ENCODE measurements at places on chromosomes 1 and 21. TPM values are rescaled to one million over a fixed set of nuclear protein-coding genes. Genes with fewer than 3 reads are reported as not detected.

Gene RYR2
- 487 TPM for total RNA-seq

DNA sequence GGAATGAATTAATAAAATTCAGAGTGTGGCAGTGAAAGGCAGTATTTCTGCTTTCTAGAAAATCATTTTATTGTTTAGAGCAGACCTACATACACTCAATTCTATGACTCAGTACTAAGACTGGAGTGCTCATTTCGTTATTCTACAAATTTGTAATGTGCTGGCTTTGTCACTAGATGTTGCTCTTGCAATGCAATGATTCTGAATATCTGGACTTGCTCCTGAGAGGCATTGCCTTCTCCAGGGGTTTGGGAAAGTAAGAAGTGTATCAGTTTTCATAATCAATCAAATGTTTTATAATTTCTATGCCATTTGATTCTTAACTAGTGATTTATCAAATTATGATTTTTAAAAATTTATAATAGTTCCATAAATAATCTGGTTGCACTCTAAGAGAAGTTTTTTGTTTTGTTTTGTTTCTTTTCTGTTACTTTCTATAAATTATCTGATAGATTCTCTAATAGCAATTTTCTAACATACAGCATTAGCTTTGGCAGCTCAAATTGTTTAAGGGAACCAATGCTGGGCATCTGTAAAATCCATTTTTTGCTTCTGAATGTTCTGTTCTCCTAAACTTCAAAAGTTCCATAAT, 280.5 kb upstream of the SGIP1 start:
- no peak for DNase-seq

Gene FLG2
- total RNA-seq: not detected

- DNase-seq: no peak
These were observed 19.5 kb downstream of the XKR8 start for GRCh38 chr1:27979151-27979858.

DNA sequence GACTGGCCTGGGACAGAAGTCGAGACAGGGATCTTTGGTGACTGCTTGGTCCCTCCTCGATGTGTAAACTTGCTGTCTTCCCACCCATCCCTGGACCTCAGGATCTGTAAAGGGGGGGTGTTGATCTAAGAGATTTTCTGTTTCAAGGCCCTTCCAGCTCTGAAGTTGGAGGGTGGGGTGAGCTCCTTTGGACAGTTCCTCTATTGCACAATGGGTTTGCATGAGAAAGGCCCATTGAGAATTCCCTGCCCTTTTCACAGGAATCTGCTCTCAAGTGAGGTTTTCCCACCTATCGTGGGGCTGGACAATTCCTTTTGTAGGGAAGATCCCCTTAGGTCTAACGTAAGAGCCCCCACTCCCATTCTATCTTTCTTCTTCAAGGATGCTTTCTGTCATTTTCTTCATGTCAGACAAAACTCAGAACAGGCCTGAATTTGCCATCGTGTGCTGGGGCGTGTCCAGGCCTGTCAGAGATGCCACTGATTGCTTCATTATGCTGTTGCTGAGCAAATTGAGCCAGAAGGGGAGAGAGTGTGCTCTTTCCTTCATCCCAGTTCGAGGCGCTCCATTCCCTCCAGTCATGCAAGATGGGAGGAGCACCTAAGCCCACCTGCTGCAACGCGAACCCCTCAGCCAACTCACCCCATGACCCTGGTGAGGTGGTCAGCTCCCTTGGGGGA, 149.9 kb upstream of the IGSF21 start:
- DNase-seq: no peak

- DNase-seq: peak; percentile 79
These were observed at the start of gene ADGRL4 for GRCh38 chr1:79006564-79006963. TSS of gene ADGRL4 (minus strand) at chr1:79006730. CDS start at chr1:79006654, 76 bp downstream.

- DNase-seq: no peak
These were observed 104.2 kb downstream of the ATP6V1G3 start for GRCh38 chr1:198436276-198436675.

Gene GUCA2B
- total RNA-seq: not detected

Gene ZNF648
- not detected for total RNA-seq

DNA sequence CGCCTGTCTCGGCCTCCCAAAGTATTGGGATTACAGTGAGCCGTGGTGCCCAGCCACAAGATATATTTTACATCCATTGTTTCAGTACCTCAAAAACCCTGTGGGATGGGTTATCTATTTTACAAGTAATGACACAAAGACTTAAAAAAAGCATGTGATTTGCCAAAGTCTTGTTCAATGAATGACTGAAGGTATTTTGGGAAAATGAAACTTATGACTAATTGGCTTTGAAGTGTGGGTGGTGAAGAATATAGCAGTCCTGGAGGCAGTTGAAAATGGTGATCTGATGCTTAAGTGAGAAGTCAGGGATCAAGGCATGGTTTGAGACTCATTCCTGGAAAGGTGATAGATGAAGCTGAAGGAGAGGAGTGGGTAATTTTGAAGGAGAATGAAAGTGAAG, 3.0 kb downstream of the SWT1 start:
- no peak for DNase-seq

DNA sequence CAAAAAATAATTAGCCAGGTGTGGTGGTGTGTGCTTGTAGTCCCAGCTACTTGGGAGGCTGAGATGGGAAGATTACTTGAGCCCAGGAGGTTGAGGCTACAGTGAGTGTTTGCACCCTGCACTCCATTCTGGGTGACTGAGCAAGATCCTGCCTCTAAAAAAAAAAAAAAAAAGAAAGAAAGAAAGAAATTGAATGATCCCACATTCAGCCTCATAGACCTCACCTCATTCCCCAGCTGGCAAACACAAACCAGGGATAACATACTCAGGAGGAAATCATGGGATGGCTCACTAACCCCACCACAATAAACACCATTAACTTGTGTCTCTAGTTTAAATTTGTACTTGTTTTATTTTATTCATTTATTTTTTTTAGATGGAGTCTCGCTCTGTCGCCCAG, 8.5 kb downstream of the ENSA start:
- no peak for DNase-seq

- DNase-seq: no peak
These were observed 36.2 kb upstream of the EDEM3 start for GRCh38 chr1:184790642-184791549.

Gene CD52
- 5.6 TPM for total RNA-seq

Gene DCST1
- not detected for total RNA-seq

DNA sequence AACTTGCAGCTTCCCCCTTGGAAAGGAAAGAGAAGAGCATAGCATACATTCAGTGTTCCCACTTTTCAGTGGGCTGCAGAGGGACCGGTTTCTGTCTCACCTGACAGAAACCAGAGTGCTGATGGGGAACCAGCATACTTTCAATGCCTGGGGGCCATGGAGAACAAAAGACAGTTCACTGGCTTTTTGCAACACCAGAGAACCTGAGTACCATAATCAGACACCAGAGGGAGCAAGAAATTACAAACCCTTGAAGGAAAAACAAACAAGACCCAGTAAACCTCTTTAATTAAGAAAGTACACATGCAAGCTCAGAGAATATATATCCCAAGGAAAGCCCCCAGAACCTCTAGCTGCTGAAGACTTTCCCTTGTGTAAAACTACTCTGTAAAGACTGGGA, 51.1 kb downstream of the CSMD2 start:
- no peak for DNase-seq

Gene SLAMF1
- 0.31 TPM for total RNA-seq

DNA sequence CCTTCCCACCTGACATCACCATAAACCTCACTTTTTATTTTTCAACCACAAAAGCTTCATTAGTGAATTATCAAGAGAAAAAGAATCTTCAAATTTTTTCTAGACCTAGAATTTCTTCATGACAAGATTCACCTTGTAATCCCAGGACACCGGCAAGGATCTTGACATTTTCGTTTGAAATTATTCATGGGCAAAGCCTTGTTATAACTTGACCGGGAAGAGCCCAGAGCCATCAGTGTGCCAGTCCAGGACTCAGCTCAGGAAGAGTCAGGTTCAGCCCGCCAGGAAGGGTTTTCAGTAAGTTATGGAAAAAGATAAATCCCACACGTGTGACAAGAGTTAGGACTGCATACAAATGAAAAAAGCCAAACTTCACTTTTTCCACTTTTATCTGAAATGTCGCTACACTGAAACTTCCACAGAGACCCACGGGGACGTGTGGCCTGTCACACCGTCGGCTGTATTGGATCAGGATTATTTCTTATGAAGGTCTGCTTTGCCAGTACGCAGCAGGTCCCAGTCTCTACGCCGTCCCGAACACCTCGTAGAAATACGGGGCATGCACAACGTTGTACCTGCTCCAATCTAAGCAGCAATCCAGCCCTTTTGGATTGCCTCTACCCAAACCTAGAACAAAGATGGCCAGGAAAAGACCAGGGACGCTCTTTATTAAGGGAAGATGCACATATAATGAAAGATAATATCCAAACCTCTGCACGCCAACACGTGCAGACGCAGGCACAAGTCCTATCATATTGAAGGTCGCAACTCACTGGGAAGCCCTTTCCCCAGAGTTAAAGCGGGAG, 916 bp downstream of the F3 start:
- no peak for DNase-seq

- no peak for DNase-seq
These were observed 801 bp downstream of the RPS6KC1 start for GRCh38 chr1:213051881-213052202.

- no peak for DNase-seq
These were observed 389 bp downstream of the SEMA6C start for GRCh38 chr1:151146072-151146411.

- DNase-seq: no peak
These were observed 628 bp downstream of the C1orf159 start for GRCh38 chr1:1115136-1115785.

DNA sequence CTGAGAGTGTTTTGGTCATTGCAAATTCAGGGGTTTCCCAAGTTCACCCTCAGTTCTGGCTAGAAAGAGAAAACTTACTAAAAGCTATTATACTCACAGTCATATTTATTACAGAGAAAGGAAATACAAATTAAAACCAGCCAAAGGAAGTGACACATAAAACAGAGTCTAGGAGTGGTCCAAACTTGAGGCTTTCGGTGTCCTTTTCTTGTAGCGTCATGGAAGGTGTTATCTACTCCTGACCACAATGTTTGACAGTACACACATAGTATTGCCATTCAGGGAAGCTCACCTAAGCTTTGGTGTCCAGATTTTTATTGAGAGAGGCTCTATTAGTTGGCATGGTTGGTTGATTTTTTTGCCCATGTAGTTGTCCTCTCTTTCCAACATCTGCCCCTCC, 59.0 kb downstream of the SLC35A3 start:
- no peak for DNase-seq

Gene KRTAP12-4
- total RNA-seq: not detected

DNA sequence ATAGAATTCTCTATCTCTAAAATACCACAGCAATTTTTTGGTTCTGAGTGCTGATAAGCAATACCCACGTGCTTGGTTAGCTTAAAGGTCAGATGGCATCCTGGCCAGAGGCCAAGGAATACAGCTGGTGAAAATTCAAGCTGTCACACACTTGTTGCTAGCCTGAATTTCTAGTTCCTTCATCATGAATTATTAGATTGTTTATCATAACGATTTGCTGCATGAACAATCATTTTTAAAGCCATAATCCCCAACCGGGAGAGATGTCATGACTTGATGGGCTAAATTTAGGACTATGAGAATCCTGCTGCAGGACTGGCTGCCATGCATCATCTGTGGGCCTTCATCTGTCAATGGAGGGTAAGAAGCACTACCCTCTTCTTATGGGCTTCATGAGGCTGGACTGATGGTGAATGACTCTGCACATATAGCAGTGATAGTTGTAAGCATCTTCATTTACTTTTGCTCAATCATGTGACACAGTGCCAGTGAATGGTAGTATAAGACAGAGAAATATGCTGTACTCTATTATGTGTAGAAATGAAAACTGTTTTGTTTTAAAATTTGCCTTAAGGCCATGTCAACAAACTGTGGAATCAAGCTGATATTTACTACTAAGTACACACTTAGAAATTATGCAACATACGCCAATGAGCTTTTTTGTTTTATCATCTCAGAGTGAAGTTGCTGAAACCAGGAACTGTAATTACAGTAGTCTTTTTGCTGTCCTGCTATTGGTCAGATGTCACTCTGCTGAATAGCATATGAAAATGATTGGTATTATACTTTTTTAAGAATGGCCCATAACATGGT, 80.5 kb upstream of the RALGPS2 start:
- peak; percentile 42 for DNase-seq

GRCh38 chr1:203048555-203049051, 22.3 kb downstream of the PPFIA4 start:
- DNase-seq: no peak

Gene MTMR11
- total RNA-seq: 9.7 TPM

DNA sequence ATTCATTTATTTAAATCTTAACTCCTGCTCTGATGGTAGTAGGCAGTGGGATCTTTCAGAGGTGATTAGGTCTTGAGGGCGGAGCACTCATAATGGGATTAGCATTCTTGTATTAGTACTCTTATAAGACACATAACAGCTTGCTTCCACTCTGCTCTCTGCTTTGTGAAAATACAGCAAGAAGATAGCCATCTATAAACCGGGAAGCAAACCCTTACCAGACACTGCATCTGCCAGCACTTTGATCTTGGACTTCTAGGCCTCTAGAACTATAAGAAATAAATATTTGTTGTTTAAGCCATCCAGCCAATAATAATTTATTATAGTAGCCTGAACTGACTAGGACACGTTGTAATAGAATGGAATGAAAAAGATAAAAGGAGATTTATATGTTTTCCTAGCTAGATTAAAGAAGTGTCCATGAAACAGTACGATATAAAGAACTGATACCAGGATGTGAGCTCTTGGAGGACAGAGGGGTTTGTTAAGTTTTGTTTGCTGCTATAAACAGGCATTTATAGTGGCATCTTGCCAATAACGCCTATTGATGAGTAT, 869.9 kb downstream of the MRPL39 start:
- DNase-seq: no peak

- DNase-seq: peak; percentile 56
These were observed 827 bp downstream of the FMN2 start for GRCh38 chr1:240092301-240093119.

GRCh38 chr1:196372896-196373536, 235.2 kb downstream of the KCNT2 start:
- DNase-seq: no peak
